Activated T-cell treated with anti-CD3 and anti-CD28 coated beads for 48 hours (primary cell): ENCODE measurements at places on chromosomes 1 and 21.

DNA sequence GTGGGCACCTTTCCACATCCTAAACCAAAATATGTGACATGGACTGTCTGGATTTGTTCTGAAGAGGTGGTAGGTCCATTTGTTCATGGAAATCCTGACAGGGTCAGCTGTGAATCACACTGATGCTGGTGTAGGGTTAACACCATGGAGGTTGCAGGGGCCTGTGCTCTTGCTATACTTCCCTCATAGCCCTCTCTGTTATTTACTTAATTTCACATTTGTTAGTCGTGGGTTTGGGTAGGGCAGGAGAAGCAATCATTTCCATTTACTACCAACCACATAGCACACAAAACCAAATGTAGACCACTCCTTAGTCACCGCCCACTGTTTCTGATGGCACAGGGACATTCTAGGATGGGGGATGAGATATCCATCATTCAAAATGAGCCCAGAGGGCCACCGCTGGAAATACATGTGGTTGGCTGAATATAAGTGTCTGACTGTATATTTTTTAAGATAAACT, 61.8 kb upstream of the POU2F1 start:
- DNase-seq: no peak

DNA sequence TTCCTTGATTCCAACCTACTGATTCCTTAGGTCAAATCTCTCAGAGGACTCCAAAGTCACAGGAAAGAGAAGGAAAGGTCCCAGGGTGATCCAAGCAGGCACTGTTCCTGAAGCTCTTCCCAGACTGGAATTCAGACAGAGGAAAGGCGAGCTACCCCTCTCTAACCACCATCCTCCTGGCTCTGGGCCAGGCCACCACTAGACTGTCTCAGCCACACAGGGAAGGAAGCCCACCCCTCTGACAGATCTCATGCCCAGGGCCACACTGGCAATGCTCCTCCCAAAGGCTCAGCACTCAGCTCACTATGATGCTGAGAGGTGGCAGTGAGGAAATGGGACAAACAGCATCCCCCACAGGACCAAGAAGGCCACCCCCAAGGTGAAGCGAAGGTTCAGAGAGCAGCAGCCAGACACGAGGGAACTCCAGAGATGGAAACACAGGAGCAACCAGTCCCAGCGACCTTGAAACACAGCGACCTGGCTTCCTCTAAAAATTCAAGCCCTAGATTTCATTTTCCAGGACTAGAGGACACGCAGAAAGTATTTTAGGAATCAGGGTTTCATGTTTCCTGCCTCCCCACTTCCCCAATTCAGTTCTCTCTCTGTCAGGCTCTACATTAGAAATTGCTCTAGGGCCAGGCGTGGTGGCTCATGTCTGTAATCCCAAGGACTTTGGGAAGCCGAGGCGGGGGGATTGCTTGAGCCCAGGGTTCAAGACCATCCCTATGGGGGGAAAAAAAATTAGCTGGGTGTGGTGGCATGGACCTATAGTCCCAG, 18.8 kb downstream of the PIK3C2B start:
- DNase-seq: no peak

- DNase-seq: no peak
Observed at GRCh38 chr1:3956527-3957170, 56.6 kb upstream of the C1orf174 start.

- DNase-seq: peak; percentile 57
Observed at GRCh38 chr1:15501208-15502032, 22.6 kb downstream of the CASP9 start.

- no peak for DNase-seq
Observed at GRCh38 chr1:113456967-113457366, 66.7 kb downstream of the MAGI3 start.

GRCh38 chr21:45699251-45699942, 55.9 kb downstream of the PCBP3 start:
- DNase-seq: no peak

GRCh38 chr1:236608930-236609726, 4.8 kb upstream of the HEATR1 start:
- peak; percentile 15 for DNase-seq

- no peak for DNase-seq
Observed at GRCh38 chr1:228735871-228736586, 750 bp downstream of the RHOU start.

- no peak for DNase-seq
Observed at GRCh38 chr1:248752161-248753028, 3.2 kb downstream of the LYPD8 start.

GRCh38 chr1:221667504-221667903, 74.4 kb downstream of the DUSP10 start:
- no peak for DNase-seq

DNA sequence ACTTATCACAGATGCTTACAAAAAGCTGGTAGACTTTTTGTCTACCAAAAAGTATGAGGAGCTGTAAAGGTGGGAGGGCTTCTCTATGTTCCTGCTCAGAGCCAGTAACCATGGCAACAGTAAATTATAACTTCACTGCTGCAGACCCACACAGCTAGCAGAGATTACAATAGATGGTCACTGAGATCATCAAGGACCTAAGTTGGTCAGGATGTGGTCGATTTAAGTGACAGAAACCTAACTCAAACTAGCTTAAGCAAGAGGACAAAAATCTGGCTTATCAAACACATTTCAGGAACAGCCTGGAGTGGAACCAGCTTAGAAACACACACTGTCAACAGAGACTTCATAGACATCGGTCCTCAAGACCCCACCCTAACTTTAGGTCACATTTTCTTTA, 113.4 kb upstream of the ATP1A1 start:
- DNase-seq: no peak

DNA sequence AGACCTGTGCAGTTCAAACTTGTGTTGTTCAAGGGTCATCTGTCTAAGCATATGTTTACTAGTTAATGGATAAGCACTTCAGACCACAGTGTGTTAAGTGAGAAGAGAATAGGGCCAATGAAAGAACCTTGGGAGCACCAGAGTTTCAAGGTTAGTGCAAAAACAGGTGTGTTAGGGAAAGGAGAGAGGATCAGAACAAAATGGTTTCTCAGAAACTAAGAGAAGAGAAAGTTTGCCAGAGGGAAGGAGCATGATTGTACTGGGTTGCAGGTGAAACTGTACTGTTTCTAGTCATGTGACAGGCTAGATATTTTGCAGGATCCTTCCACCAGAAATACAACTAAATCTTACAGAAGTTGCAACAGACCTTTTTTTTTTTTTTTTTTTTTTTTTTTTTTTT, 23.3 kb downstream of the RPRD2 start:
- DNase-seq: no peak

GRCh38 chr1:226108935-226109828, 46.7 kb downstream of the H3-3A start:
- DNase-seq: no peak

DNA sequence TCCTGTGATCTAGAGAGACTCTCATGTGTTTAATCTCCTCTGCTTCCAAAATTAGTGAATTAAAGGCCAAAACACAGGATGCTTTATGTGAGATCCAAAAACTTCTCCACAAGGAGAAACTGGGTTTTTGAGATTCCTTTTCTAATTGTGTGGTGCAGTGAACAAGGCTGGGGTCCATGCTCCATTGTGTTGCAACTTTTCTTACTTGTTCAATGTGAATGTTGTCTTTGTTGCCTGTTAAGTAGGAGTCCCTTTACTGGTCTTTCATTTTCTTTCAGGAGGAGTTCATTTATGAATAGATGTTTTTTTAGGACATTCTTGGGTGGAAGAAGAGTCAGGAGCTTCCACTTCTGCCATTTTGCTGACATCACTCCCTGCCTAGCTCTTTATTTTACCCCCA, 40.6 kb upstream of the CFHR3 start:
- no peak for DNase-seq

DNA sequence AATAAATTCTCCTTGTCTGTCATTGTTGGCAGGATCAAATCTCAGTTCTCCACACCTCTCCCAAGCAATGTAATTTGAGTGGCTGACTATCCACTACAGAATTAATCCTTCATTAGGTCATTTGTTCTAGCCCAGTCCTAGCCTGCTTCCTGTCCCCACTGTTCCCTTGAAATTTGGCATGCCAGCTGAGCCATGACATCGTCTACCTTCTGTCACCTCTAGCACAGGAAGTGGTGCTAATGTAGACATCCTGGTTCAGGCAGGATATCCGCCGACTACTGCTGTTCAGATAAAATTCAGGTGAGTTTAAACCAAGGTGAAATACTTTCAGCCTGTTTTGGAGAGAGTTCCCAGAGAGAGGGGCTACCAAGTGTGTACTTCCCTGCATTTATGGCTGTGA, 5.9 kb downstream of the CHRM3 start:
- no peak for DNase-seq

GRCh38 chr1:111202707-111203623, 2.5 kb upstream of the DENND2D start:
- no peak for DNase-seq

DNA sequence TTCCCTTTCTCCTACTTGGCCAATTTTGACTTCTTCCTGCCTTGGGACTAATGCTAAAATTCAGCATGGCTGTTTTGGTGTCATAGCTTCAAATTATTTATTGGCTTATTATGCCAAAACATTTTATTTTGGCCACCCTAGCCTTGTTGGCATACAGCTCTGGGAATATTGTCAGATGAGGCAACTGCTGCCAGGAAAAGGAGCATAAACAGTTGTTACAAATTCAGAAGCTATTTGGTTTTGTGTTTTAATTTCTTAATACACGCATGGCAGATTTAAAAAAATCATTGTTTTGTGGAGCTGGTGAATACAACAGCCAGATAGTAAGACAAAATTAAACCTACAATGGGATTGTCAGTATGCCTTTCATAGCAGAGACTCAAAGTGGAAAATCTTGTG, 66.8 kb upstream of the BCL10 start:
- DNase-seq: no peak

- DNase-seq: no peak
Observed at GRCh38 chr1:174769961-174770549, 229.7 kb upstream of the CACYBP start.

- DNase-seq: no peak
Observed at GRCh38 chr1:48661726-48662463, 114.8 kb downstream of the BEND5 start.
